ENCODE measurements at places on chromosomes 4 and X.
A peak's percentile ranks its signal among the peaks of the same experiment; 100 is the strongest.

- peak; percentile 22 for DNase-seq
These were observed 2.9 kb downstream of the PAK3 start for GRCh38 chrX:111098874-111099273.

- no peak for DNase-seq
These were observed 71.8 kb downstream of the NBDY start for GRCh38 chrX:56800801-56801200.

- DNase-seq: no peak
These were observed 20.4 kb upstream of the SCD5 start for GRCh38 chr4:82818664-82819662.

GRCh38 chr4:76663824-76664223 is 228.8 kb downstream of the SHROOM3 start:
- DNase-seq: no peak

- DNase-seq: no peak
These were observed 13.0 kb downstream of the IL13RA1 start for GRCh38 chrX:118740276-118740889.

GRCh38 chrX:151871244-151871643 is 41.4 kb upstream of the MAGEA4 start:
- DNase-seq: peak; percentile 87

DNA sequence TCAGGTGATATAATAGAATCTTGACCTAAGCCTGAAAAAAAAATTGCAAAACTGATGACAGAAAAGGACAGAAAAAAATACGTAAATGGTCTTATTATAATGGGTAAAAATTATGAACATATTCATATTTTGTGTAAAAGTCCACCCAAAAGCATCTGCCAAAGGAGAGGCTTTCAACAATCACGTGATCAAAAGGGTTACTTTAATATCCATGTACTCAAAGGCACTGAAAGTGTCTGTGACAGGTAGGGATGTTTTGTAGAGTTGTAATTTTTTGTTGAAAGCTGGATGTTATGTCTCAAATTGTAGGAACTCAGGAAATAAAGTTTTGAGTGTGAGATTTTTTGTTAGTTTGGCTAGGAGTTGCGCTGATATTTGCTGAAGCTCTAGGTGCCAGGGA is 144.8 kb upstream of the GALNTL6 start:
- no peak for DNase-seq

GRCh38 chr4:168367065-168367464 is 48.5 kb upstream of the DDX60 start:
- DNase-seq: no peak

DNA sequence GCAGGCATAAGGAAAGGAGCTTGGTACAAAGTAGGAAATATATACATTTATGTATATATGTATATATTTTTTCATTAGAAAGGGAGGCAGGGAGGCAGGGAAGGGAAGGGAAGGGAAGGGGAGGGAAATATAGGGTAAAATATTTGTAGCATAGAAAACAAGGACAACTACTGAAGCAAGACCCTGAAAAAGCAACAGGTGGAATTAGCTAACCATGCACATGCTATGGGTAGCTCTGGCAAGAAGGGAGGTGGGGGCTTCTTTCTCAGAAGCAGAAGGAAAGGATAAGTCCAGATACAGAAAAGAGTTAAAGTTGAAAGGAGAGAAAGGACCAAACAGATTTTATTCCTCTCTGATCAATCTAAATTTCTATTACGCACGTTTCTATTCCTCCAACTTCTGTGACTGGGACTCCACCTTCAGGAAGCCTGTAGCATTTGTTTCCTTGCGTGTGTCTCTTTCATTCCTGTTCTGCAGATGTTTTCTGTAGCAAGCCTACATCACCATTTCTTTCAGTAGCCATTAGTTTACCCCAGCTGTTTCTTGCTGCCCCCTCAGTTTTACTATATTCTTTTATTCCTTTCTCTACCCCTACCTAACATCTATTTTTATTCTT is 82.9 kb downstream of the OR13H1 start:
- no peak for DNase-seq

- no peak for DNase-seq
These were observed 18.9 kb upstream of the HGFAC start for GRCh38 chr4:3422808-3423297.

- no peak for DNase-seq
These were observed 24.4 kb downstream of the TSPAN5 start for GRCh38 chr4:98634061-98634460.

DNA sequence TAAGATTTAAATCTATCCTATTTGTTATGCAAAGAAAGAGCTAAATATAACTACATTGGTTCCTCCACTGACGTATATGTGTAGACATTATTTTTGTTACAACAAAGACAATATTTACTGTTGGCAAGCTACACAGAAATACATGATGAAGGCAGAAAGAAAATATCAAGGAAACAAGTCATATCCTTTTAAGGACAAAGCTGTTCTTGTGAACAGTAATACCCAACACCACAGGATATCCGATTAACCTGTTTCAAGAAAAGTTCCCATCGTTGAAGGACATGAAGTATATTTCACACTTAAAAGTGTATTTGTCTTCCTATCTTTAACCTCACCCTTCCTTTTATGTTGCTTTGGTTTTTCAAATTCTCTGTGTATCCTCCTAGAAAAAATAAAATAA is 235.8 kb upstream of the AADAT start:
- no peak for DNase-seq

DNA sequence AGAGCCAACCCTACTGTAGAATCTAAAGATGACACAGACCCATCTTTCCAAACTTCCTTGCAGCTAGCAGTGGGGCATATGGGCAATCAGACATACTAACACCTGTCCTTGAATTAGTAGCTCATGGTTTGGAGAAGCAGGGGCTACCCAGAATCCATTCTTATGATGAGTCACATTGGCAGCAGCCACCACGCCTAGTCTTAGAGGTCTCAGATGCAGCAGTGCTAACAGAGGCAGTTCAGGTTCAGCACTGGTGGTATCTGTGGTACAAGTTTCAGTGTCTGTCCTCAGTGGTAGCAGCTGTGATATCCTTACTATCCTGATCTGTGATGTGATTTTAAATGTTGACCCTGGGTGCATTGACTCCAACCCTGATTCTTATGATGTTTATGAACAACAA is 68.1 kb downstream of the FRMPD4 start:
- no peak for DNase-seq

DNA sequence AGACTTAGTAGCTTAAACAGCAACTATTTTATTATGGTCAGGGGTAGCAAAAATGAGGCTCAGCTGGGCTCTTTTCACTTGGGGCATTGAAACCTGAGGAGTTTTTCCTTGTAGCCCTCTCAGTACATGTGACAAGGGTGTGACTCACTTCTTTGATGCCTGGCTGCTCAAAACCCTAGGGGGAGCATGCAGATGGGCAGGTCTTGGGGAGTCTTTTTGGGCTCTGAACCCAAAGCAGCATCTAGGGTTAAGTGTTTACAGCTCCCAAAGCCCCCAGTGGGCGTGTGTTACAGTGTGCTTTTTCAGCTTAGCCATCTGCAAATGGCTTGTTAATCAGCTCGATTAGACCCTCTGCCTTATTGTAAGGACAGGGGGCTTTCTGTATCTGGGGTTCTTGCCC is 1752.7 kb downstream of the PCDH7 start:
- peak; percentile 7 for DNase-seq

DNA sequence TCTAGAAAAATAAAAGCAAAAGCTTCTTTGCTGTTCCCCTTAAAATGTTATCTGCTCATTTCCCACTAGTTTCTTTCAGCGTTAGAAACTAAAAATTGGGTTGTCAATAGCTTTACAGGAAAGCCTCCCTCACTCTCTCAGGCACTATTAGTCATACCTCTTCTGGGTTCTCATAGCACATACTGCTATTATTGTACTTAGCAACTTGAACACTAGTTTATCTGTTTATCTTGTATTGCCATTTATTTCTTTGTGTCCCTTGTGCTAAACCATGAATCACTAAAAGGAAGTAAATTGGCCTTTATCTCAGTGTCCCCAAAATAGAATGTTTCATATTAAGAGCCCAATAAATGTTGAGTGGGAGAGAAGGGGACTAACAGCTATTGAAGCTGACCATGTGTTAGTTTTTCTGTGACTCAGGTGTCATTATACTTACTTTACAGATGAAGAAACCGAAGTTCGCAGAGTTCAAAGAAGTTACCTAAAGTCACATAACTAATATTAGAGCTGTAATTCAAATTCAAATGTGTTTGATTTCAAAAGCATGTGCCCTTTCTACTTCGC is 124.8 kb upstream of the CITED1 start:
- peak; percentile 0 for DNase-seq

DNA sequence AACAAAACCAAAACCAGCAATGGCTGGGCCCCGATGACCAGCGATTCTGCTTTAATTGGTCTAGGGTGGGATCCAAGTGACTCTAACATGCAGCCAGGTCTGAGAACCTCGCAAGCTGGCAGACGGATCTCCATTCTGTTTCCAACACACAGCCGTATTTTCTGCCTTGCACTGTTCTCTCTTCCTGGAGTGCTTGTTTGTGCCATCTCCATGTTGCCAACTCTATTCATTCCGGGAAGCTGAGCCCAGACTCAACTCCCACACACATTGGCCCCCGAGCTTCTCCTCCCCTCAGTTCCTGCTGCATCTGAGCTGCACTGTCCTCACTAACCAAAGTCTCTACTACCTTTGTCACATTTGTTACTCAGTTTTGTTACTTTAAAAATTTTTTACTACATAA is 35.6 kb downstream of the GEMIN8 start:
- DNase-seq: no peak

- DNase-seq: no peak
These were observed 38.8 kb downstream of the DCLK2 start for GRCh38 chr4:150117094-150117493.

DNA sequence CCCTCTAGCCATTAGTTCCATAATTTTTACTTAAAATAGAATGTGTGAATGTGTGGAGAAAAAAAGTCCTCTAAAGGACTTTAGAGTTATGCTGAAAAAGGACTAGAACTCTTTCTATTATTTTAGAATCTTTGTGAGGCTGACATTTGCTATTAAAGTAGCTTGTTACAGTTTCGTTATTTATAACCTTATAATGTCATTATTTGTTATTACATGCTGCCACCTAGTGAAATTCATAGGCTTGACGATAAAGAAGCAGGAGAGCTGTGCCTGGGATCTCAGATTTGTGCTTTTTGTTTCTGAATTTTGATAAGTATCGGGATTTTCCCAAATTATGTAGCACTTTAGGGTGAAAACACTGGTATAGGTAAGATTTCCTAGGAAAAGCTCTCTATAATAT is 38.5 kb upstream of the TAPT1 start:
- DNase-seq: peak; percentile 70

- peak; percentile 52 for DNase-seq
These were observed at the start of gene GPRASP1 for GRCh38 chrX:102651242-102652011. Gene GPRASP1 (plus strand): TSS chrX:102651483. CDS start chrX:102653914, 2,431 bp downstream.

DNA sequence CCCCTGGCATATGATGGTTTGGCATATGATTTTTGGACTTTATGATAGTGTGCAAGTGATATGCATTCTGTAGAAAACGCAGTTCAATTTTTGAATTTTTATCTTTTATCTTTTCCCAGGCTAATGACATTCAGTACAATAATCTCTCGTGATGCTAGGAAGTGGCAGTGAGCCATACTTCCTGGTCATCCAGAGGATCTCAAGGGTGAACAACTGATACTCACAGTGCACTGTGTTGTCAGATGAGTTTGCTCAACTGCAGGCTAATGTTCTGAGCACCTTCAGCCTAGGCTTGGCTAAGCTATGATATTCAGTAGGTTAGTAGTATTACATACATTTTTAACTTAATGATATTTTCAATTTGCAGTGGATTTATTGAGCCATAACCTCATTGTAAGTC is 405.3 kb downstream of the PCDH7 start:
- DNase-seq: no peak

DNA sequence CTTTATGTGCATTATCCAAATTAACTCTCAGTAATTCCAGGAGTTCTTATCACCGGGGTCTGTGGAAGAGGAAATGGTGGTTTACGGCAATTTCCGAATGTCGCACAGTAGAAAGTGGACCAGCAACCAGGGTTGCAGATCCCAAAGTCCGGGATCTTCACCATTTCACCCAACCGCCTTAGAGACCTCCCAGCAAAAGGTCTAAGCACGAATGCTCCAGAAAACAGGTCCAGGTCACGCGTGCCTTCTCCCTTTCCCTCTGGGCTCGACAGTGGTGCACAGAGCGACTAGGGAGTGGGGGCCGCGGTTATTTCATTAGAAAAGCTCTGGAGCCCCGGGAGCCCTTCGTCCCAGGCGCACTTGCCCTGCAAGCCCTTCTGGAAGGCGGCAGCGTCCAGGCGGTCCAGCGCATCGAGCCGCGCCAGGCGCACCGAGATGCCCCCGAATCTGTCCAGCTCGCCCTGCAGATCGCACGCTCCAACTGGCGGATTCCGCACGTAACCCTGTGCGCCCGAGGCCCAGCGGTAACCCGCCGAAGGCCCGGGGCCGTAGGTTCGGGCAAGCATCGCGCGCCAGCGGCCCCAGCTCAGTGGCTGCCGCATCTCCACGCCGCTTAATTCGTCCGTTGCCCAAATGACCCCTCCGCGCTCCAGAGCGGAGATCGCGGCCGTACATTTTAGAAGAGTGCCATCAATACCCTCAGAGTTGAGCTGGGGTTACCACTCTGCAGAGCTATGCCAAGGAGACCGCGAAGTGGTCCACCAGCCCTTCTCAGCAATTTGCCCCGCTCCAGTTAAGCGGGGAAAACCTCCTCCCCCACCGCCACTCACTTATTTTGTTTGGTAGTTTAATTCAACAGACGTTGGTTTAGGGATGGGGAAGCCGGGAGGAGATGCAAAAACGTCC is at the start of gene NUDT6:
NUDT6 (minus strand) TSS at position 627 of the 906 bp plus-strand sequence; CDS start at position 602, 25 bp downstream.
- DNase-seq: peak; percentile 72

GRCh38 chr4:184787766-184788503 is 37.8 kb downstream of the ACSL1 start:
- DNase-seq: peak; percentile 33

GRCh38 chr4:3651267-3651845 is 114.8 kb upstream of the ADRA2C start:
- DNase-seq: no peak

- DNase-seq: no peak
These were observed 445.5 kb upstream of the NDST3 start for GRCh38 chr4:117588771-117589170.

Measured in ELR (cell line).